Bronchial smooth muscle cell (primary cell): ENCODE measurements at places on chromosomes 11 and 22. TPM values are rescaled to one million over a fixed set of nuclear protein-coding genes. Genes with fewer than 3 reads are reported as not detected.

The P2RX3 gene
- total RNA-seq = not detected in 2 replicates

The CNIH2 gene
- 0.17 TPM in 1 of 2 replicates, not detected in the other for total RNA-seq

The OR52N1 gene
- not detected in 2 replicates for total RNA-seq

The CHRNA10 gene
- total RNA-seq = 0.43 and 0.47 TPM in 2 replicates

The GGTLC2 gene
- total RNA-seq = not detected in 2 replicates

The GP1BB gene
- total RNA-seq = 0.52 and 0.79 TPM in 2 replicates

The SPON1 gene
- total RNA-seq = under 0.01 TPM in 2 replicates

The MUC5AC gene
- under 0.01 TPM in 1 of 2 replicates, not detected in the other for total RNA-seq

The SAA4 gene
- not detected in 2 replicates for total RNA-seq

The PARVA gene
- total RNA-seq = 21.0 and 26.0 TPM in 2 replicates

The SLC3A2 gene
- total RNA-seq = 174 and 240 TPM in 2 replicates

The TLCD5 gene
- 6.8 and 6.9 TPM in 2 replicates for total RNA-seq

The MB gene
- total RNA-seq = 0.16 TPM in 1 of 2 replicates, not detected in the other

The NRGN gene
- 0.32 TPM in 1 of 2 replicates, not detected in the other for total RNA-seq

The OR5AN1 gene
- under 0.01 TPM in 1 of 2 replicates, not detected in the other for total RNA-seq

The ELF5 gene
- total RNA-seq = under 0.01 TPM in 1 of 2 replicates, not detected in the other

The ARAP1 gene
- 145 and 229 TPM in 2 replicates for total RNA-seq

The KCNJ11 gene
- total RNA-seq = not detected in 2 replicates

The GALNT18 gene
- total RNA-seq = 0.94 and 0.95 TPM in 2 replicates

The SORL1 gene
- 0.26 and 0.63 TPM in 2 replicates for total RNA-seq

The IGHMBP2 gene
- total RNA-seq = 4.7 TPM in 2 replicates

The PHLDA2 gene
- 0.52 and 1.7 TPM in 2 replicates for total RNA-seq

The MS4A3 gene
- total RNA-seq = not detected in 2 replicates

The DDX17 gene
- total RNA-seq = 311 and 366 TPM in 2 replicates

The FOXRED2 gene
- 3.9 and 5.2 TPM in 2 replicates for total RNA-seq

The NR1H3 gene
- 28.5 and 33.5 TPM in 2 replicates for total RNA-seq

The C22orf42 gene
- total RNA-seq = not detected in 2 replicates

The UPK2 gene
- not detected in 2 replicates for total RNA-seq

The MIAT gene
- 1.4 and 3.5 TPM in 2 replicates for total RNA-seq

The ADAMTS8 gene
- total RNA-seq = 0.32 and 0.77 TPM in 2 replicates

The RCOR2 gene
- total RNA-seq = 3.5 and 4.9 TPM in 2 replicates

The TSSK2 gene
- not detected in 2 replicates for total RNA-seq

The BBOX1 gene
- total RNA-seq = not detected in 2 replicates

The SYT13 gene
- total RNA-seq = not detected in 2 replicates

The LMNTD2 gene
- 0.47 TPM in 1 of 2 replicates, not detected in the other for total RNA-seq

The IGSF9B gene
- total RNA-seq = 0.17 and 0.79 TPM in 2 replicates

The TSGA10IP gene
- total RNA-seq = 0.16 TPM in 1 of 2 replicates, not detected in the other
